ENCODE measurements at places on chromosomes 1 and 21. TPM values are rescaled to one million over a fixed set of nuclear protein-coding genes. Genes with fewer than 3 reads are reported as not detected.

The LHX8 gene
- not detected for total RNA-seq

- peaks cover 19% of the 10 kb centered on the region for H3K4me1 ChIP-seq
- no peak overlapping the region for H3K27ac ChIP-seq
- DNase-seq = no peak
- no peak overlapping the region for H3K4me3 ChIP-seq
- H3K27me3 ChIP-seq = peaks cover 3% of the 10 kb centered on the region
Observed at GRCh38 chr1:205962821-205963221, 19.6 kb upstream of the SLC26A9 start.

The RHEX gene
- not detected for total RNA-seq

The TAS1R1 gene
- total RNA-seq = not detected

The MROH9 gene
- total RNA-seq = not detected

DNA sequence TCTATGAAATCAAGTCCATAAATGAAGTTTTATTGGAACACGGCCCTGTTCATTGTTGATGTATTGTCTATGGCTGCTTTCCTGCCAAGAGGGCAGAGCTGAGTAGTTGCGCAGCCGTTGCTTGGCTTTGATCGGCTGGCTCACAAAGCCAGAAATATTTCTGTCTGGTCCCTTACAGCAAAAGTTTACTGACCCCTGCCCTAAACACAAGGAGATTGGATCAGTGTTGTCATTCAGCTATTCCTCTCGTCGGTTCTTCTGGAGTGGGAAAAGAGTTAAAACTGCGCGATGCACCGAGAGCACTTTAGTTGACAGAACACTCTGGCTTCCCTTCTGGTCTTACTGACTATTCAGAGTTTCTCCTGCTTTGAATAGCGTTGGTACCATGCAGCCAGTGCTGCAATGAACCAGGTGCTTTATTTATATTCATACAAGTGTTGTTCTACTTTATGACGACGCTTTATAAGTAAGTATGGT is 868 bp downstream of the ZBTB40 start:
- H3K27ac ChIP-seq = peak overlapping the region; percentile 59
- no peaks in the 10 kb centered on the region for H3K36me3 ChIP-seq
- no peaks in the 10 kb centered on the region for H3K27me3 ChIP-seq
- H3K4me1 ChIP-seq = peaks cover 4% of the 10 kb centered on the region
- DNase-seq = no peak

The C1orf210 gene
- total RNA-seq = not detected

DNA sequence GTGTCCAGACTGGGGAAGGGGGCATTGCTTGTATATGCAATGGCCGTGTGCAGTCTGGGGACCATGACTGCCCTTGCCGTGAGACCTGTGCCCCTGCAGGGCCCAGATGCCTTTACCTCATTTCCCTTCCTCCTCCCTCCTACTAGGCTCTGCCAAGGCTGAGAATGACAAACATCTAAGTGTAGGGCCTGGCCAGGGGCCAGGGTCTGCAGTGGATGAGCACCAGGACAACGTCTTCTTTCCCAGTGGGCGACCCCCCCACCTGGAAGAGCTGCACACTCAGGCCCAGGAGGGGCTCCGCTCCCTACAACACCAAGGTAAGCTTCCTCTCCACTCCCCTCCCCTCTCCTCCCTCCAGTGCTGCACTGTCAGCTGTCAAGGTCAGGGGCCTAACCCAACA is 49.5 kb downstream of the YARS1 start:
- no peaks in the 10 kb centered on the region for H3K27me3 ChIP-seq
- peak; percentile 46 for DNase-seq
- H3K27ac ChIP-seq = no peak overlapping the region
- no peak overlapping the region for H3K4me3 ChIP-seq
- H3K4me1 ChIP-seq = peaks cover 7% of the 10 kb centered on the region
- peaks cover 4% of the 10 kb centered on the region for H3K36me3 ChIP-seq

GRCh38 chr21:43879348-43880110 is 14.5 kb downstream of the AGPAT3 start:
- H3K27me3 ChIP-seq = no peaks in the 10 kb centered on the region
- no peaks in the 10 kb centered on the region for H3K36me3 ChIP-seq
- peaks cover 4% of the 10 kb centered on the region for H3K4me1 ChIP-seq
- H3K27ac ChIP-seq = no peak overlapping the region
- no peak for DNase-seq

The BEST4 gene
- total RNA-seq = 0.21 TPM

- no peak overlapping the region for H3K27ac ChIP-seq
- peaks cover 13% of the 10 kb centered on the region for H3K27me3 ChIP-seq
Observed at GRCh38 chr21:34935452-34935851, 113.7 kb downstream of the RUNX1 start.

The CA14 gene
- not detected for total RNA-seq

- H3K36me3 ChIP-seq = no peaks in the 10 kb centered on the region
- H3K27me3 ChIP-seq = peaks cover 2% of the 10 kb centered on the region
- DNase-seq = no peak
- H3K4me1 ChIP-seq = no peaks in the 10 kb centered on the region
- no peak overlapping the region for H3K27ac ChIP-seq
- H3K4me3 ChIP-seq = no peak overlapping the region
Observed at GRCh38 chr1:7846656-7847055, 6.2 kb downstream of the UTS2 start.

DNA sequence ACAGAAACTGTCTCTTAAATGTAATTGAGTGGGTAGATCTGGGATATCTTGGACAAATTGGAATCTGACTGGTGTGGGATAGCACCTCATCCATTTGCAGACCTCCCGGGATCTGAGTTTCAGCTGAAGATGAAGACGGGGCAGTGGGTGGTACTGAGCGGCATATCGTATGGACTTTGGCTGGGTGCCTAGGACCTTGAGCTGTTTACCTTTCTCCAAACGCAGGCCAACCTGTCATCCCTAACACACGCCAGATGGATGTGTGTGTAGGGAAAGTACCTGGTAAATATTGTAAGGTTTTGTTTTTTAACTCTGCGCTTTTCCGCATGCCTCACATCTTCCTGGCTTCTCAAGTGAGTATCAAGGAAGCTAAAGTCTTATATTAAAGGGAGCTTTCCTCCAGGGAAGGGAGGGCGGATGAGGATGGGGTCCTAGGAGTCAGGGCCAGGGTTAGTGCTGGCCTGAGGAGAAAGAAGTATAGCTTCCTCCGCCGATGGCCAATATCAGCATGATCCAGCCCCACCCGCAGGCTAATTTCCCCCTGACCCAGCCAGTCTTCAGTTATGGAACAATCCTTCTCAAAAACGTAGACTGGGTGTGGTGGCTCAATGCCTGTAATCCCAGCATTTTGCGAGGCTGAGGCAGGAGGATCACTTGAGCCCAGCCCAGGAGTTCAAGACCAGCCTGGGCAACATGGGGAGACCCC is 26.2 kb downstream of the ATP8B2 start:
- no peak overlapping the region for H3K4me3 ChIP-seq
- H3K36me3 ChIP-seq = peaks cover 16% of the 10 kb centered on the region
- no peak for DNase-seq

DNA sequence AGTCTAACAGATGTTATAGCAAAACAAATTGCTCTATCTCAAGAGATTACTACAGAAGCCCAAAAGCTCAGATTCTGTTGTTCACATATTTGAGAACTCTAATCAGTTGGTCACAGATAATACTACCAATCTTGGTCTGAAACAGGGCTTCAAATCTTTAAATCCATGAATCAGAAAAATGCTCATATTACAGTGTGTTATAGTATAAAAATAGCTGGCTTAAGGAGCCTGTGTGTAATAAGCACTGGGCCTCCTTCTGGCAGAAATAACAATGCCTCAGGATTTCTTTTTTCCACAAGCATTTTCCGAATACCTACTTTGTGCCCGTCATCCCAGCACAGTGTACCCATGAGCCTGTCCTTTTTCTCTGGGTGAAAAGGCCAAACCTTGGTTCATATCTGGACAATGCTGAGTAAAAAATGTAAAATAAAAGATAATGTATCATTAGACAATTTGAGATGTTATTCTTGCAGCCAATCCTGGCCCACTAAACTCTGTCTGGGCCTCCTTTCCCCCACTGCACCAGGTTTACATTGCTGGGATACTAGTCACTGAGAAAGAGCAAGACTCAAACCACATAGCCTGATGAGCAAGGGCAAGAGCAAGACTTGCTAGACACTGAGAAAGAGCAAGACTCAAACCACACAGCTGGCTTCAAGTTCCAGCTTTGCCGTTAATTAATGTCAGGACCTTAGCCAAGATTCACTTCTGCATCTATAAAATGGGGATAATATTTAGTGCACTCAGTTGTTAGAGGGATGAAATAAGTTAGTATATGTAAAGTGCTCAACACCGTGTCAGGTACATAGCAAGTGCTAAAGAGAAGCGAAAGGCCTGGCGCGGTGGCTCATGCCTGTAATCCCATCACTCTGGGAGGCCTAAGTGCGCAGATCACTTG is 17.0 kb upstream of the ADAR start:
- no peak for DNase-seq
- no peaks in the 10 kb centered on the region for H3K36me3 ChIP-seq
- no peaks in the 10 kb centered on the region for H3K27me3 ChIP-seq
- H3K4me1 ChIP-seq = peaks cover 7% of the 10 kb centered on the region
- H3K4me3 ChIP-seq = no peak overlapping the region

DNA sequence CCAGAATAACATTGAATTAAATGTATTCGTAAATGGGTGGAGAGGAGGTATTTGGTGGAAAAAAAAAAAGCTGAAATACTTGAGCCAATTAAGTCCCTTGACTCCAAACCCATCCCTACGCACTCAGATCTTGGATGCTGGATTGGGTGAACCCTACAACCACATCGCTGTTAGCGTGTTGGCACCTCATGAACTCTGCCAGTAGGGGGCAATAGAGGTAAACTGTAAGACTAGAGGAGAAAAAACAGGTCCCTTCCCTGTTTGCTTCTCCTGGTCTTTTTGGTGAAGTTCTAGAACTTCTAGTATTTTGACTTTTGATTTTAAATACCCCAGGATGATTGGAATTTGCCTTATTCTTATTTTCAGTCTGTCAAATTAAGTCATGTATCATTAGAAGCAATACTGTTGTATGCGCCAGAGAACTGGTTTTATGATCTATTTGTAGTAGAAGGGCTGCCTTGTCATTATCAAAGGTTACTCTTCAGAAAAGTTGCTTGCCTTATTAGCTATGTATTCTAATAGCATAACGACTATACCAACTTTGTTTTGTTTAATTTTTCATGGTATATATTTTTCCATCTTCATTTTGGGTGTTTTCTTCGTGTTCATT is 1.9 kb upstream of the OR13G1 start:
- no peak overlapping the region for H3K27ac ChIP-seq
- H3K4me3 ChIP-seq = no peak overlapping the region
- H3K27me3 ChIP-seq = no peaks in the 10 kb centered on the region

GRCh38 chr21:15034126-15034853 is 30.5 kb downstream of the NRIP1 start:
- peak; percentile 29 for DNase-seq
- no peaks in the 10 kb centered on the region for H3K36me3 ChIP-seq
- H3K4me3 ChIP-seq = no peak overlapping the region
- H3K4me1 ChIP-seq = peaks cover 2% of the 10 kb centered on the region

GRCh38 chr1:195709821-195710220 is 898.4 kb downstream of the KCNT2 start:
- no peaks in the 10 kb centered on the region for H3K27me3 ChIP-seq
- DNase-seq = no peak
- no peaks in the 10 kb centered on the region for H3K36me3 ChIP-seq
- no peak overlapping the region for H3K4me3 ChIP-seq

GRCh38 chr1:41431490-41432350 is 52.8 kb downstream of the EDN2 start:
- no peak overlapping the region for H3K4me3 ChIP-seq
- H3K27ac ChIP-seq = no peak overlapping the region
- peak; percentile 6 for DNase-seq
- H3K4me1 ChIP-seq = peaks cover 27% of the 10 kb centered on the region
- peaks cover 2% of the 10 kb centered on the region for H3K27me3 ChIP-seq
- H3K36me3 ChIP-seq = no peaks in the 10 kb centered on the region

DNA sequence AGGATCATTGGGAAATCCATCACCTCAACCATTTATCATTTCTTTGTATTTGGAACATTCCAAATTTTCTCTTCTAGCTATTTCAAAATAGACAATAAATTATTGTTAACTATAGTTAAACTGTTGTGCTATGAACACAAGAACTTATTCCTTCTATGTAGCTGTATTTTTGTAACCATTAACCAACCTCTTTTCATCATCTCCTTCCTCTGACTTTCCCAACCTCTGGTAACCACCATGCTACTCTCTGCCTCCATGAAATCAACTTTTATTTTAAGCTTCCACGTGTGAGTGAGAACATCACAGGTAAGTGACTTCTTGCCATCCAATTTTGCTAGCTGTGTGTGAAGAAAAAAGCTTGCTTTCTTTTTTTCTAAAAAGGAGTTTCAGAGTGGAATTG is 418 bp downstream of the IFI44L start:
- peak; percentile 20 for DNase-seq
- H3K4me1 ChIP-seq = peaks cover 18% of the 10 kb centered on the region
- H3K27ac ChIP-seq = no peak overlapping the region
- H3K36me3 ChIP-seq = no peaks in the 10 kb centered on the region
- H3K27me3 ChIP-seq = no peaks in the 10 kb centered on the region
- H3K4me3 ChIP-seq = peak overlapping the region; percentile 35

The KCNE2 gene
- not detected for total RNA-seq

- no peak overlapping the region for H3K27ac ChIP-seq
- DNase-seq = no peak
- peaks cover 6% of the 10 kb centered on the region for H3K36me3 ChIP-seq
- H3K4me1 ChIP-seq = no peaks in the 10 kb centered on the region
Observed at GRCh38 chr1:15712168-15712567, 23.9 kb upstream of the SLC25A34 start.

DNA sequence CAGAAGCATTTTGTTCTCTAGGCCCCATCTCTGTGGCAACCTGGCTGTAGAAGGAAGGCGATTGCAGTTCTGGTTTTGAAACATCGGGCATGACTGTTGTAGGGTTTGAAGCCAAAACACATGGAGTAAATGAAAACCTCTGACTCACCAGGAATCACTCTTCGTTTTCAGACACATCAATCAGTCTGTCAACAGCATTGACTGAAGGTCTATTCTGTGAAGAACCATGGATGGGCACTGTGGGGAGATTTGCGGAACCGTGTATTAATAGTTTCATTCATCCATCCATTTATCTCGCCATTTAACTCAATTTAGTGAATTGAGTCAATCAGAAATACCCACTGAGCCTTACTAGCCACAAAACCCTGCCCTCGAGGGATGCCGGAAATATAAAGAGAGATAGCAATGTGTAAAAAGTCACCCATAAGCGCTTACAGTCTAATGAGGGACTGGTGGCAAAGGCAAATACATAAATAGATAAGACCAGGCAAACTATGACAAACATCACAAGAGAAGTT is 364.6 kb upstream of the PROX1 start:
- H3K4me1 ChIP-seq = no peaks in the 10 kb centered on the region
- H3K36me3 ChIP-seq = no peaks in the 10 kb centered on the region
- DNase-seq = no peak
- H3K4me3 ChIP-seq = no peak overlapping the region

DNA sequence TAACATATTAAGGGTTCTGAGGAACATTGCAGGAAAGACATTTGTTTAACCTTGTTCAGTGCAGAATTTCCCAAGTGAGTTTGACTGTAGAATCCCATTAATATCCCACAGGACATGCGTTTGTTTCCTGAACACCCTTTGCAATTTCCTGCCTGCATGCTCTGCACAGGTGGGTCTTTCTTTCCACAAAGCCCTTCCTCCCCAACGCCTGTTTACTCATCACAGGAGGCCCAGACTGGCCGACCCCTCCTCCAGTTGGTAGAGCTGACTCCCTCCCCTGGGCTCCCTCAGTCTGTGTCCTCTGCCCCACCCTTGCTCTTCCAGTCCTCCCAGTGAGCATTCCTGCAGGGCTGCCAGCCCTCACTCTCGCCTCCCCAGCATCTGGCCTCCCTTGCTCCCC is 47.5 kb upstream of the CTPS1 start:
- H3K27ac ChIP-seq = peak overlapping the region; percentile 28
- H3K4me3 ChIP-seq = no peak overlapping the region
- no peaks in the 10 kb centered on the region for H3K36me3 ChIP-seq
- no peaks in the 10 kb centered on the region for H3K27me3 ChIP-seq

The SPRR1A gene
- not detected for total RNA-seq

Measured in endothelial cell of umbilical vein (primary cell).